ENCODE measurements at places on chromosomes 5 and 9.
A peak's percentile ranks its signal among the peaks of the same experiment; 100 is the strongest.

GRCh38 chr9:128454991-128455390, 815 bp upstream of the ODF2 start:
- DNase-seq, result no peak

DNA sequence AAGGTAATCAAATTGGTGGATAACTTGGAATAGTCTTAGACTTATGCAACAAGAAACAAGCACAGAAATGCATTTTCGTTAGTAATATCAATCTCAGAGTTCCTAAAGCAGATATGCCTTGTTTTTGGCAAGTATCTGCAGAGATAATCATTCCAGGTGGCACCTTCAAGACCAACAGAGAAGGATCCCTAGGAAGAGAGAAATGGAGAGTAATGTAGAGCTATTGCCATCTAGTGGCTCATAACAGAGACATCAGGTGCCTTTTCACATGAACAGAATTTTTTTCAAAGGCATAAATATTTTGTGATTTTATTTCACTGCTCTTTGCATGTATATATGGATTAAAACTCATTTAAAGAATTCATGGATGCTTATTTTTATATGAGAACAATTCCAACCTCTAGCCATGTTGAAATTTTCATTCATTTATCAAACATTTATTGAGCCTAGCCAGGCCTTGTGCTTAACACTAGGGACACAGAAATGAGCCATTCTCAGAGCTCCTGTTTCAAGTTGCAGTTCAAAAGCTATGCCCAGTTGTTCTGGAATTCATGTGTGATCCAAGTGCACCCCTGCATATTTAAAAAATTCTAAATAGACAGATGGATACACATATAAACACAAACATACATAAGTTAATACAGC, 117.5 kb upstream of the OR13F1 start:
- DNase-seq, result peak; percentile 12

GRCh38 chr9:75909776-75910175, 19.3 kb downstream of the PCSK5 start:
- no peak for DNase-seq

- DNase-seq, result no peak
Measured at GRCh38 chr5:148457183-148457620, 73.4 kb downstream of the FBXO38 start.

DNA sequence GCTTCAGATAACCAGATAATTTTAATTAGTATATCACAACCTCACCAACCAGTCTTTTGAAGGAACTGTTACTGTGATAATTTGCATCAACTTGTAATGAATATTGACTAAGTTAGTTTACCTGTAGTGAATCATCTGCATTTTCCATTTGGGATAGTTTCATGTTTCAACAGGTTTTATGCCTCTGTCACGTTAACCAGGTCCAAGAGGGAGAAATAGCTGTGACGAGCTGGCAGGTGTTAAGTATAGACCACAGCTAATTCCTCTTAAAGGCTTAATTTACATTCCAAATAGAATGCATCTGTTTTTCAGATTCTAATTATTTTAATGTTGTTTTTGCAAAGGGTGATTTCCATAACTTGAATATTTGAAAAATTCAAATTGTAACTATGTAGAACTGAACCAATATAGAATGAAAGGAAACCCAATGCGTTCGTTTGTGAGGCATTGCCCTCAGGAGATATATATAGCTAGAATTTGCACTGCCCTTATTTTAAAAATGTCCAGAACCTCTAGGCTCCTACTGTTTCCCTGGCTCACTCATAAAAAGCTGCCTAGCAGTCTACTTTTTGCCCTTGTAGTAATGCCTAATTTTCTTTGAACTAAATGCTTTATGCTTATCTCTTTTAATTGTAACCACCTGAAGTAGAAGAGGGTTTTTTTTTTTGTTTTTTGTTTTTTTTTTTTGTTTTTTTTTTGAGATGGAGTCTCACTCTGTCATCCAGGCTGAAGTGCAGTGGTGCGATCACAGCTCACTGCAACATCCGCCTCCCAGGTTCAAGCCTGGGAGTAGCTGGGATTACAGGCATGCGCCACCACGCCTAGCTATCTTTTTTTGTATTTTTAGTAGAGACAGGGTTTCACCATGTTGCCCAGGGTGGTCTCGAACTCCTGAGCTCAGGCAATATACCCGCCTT, 270.5 kb downstream of the SMARCA2 start:
- DNase-seq, result no peak

GRCh38 chr5:169803077-169803981, 166.3 kb downstream of the DOCK2 start:
- DNase-seq, result peak; percentile 98

DNA sequence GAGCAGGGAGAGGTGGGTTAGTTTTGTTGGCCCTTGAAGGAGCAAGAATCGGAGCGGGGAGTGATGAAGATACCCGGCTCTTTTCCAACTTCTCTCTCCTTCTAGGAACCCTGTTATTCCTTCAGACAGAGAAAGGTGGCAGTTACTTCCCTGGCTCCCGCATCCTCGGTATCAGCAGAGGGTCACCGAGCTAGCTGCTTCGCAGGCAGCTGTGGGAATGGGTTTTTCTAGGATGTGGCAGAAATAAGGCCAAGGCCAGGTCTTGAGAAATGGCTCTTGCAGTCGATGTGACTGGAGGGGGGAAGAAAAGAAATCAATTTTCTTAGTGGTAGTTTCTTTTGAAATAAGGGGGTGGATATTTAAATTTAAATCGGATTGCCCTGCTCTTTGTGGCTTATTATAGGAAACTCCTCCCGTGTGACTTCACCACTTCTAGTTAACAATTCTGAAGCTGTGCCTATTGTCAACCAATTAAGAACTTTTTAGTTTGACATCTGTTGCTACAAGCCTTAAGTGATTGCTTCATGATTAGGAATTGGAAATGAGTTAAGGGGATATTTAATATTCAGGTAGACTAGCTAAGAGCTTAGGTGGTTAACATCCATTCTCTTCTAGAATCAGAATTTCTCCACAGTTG, 1.4 kb downstream of the SAP30L start:
- no peak for DNase-seq

GRCh38 chr5:98606961-98607360, 166.5 kb upstream of the RGMB start:
- no peak for DNase-seq

DNA sequence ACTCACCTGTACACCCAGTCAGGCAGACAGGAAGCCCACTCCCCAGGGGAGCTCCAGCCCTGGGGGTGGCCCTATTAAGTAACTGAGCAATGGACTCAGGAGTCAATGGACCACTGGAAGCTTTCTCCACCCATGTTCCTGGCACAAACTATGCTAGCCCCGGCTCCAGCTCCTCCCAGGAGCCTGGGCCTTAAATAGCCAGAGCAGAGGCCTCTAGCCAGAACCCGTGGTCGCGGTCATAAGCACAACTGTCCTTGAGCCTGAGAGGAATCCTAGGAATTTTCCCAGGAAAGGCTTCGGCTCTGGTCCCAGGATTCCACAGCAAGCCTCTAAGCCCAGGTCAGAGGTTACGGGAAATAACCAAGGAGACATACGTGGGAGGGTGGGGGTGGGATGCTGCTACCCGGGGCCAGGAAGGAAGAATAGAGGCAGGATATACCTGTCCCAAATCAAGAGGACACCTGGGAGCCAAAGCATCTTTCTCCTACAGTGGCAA, 5.5 kb downstream of the SEPTIN8 start:
- DNase-seq, result no peak

GRCh38 chr5:77641397-77641943, 3.0 kb upstream of the OTP start:
- DNase-seq, result no peak

DNA sequence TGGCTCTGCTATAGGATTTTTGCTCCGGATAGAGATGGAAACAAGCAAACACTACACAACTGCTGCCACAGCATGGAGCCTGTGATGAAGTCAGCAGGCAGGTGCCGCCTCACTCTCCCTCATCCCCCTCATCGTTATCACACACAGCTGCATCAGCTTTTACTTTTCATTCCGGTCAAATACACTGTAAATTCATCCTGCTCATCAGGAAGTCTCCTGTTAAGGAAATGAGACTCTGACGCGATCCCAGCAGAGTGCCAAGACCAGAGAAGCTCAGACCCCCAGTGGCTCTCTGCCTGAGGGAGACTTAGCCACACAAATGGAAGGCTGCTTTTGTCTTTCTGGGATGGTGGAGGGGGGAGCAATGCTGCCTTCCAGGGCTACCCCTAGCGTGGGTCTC, 270.2 kb downstream of the ELAVL2 start:
- DNase-seq, result no peak

DNA sequence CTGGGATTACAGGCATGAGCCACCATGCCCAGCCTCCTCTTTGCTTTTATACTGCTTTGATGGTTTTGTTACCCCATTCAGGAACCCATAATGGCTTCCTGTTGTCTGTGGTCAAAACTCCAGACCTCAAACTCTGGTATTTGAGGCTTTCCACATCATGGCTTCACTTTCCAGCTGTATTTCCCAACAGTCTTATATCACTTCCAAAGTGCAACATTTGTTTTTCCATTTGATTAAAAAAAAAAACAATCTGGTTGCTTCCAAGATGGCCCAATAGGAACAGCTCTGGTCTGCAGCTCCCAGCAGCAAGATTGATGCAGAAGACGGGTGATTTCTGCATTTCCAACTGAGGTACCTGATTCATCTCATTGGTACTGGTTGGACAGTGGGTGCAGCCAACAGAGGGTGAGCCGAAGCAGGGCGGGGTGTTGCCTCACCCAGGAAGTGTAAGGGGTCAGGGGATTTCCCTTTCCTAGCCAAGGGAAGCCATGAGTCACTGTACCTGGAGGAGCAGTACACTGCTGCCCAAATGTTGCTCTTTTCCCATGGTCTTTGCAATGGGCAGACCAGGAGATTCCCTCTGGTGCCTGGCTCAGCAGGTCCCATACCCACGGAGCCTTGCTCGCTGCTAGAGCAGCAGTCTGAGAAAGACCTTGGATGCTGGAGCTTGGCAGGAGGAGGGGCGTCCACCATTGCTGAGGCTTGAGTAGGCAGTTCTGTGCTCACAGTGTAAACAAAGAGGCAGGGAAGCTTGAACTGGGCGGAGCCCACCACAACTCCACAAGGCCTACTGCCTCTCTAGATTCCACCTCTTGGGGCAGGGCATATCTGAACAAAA, 458.4 kb downstream of the KDM4C start:
- no peak for DNase-seq

DNA sequence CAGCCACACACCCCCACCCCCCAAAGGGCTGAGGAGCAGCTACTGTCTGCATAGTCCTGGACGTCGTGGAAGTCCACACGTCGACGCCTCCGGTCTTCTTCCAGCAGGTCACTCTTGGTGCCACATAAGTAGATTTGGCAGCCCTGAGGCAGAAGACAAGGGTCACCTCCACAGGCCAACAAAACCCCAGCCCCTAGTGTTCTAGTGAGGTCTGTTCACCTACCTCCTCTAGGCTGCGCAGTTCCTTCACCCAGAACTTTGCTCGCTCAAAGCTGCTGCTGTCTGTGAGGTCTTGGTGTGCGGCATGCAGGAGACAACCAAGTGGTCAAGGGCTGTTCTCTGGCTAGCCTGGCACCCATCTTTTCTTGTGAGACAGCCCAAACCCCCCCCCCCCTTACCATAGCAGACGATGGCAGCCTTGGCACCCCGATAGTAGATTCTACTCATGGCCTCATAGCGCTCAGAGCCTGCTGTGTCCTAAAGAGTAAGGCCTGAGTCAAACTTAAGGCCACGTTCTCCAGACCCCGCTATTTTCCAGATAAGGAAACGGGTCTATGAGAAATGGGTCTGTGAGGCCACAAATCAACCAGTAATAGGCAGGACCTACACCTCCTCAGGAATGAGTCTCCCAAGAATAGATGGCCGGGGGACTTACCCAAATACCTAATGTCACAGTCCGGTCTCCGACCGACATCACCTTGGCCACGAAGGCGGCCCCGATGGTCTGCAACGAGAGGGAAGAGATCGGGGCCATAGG, 987 bp downstream of the RAB24 start:
- DNase-seq, result no peak

DNA sequence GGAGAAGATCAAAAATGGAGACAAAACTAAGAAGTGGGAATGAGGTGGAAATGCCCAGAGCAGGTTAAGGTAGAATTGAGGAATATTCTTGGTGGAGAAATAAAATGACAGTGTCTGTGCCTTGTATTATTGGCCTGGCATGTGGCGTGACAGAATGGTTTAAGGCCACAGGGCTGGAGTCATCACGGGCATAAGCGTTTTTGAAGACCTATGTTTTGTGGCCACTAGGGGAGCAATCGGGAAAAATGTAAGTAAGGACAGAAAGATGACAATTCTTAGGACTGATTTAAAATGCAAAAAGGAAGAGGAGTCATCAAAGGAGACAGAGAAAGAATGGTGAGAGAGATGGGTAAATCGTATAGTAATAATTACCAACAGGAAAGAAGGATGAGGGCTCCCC, 72.2 kb upstream of the EPB41L4A start:
- no peak for DNase-seq

GRCh38 chr5:84383296-84383815, 1.3 kb downstream of the EDIL3 start:
- no peak for DNase-seq

- DNase-seq, result no peak
Measured at GRCh38 chr5:139954462-139954861, 88.6 kb downstream of the NRG2 start.

DNA sequence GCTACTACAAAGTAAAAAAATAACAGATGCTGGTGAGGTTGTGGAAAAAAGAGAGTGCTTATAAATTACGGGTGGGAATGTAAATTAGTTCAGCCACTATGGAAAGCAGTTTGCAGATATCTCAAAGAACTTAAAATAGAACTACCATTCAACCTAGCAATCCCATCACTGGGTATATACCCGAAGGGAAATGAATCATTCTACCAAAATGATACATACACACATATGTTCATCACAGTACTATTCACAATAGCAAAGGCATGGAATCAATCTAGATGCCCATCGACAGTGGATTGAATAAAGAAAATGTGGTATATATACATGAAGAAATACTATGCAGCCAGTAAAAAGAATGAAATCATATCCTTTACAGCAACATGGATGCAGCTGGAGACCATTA, 6.3 kb upstream of the TEX10 start:
- DNase-seq, result no peak

DNA sequence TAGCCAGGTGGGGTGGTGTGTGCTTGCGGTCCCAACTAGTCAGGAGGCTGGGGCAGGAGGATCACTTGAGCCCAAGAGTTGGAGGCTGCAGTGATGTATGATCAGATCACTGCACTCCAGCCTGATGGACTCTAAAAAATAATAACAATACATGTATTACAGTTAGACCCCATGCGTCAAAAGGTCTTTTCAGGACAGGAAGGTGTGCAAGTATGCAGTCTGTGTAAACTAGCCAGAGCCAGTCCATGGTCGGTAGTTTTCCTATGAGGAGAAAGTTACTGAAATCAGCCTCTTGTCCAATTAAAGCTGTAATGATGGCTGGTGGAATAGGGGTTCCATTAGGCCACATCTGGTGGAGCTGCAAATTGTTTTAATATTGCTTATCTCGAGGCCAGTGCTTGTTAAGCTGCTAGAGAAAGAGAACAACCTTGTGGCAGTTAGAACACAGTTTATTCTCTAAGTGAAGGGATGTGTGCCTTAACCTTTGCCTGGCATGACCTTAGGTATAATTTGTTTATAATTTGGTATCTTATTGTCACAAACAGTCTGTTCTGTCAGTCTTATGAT, 1.5 kb upstream of the STOM start:
- DNase-seq, result no peak

GRCh38 chr5:95690333-95690732, 7.5 kb upstream of the SPATA9 start:
- no peak for DNase-seq
